NCI-H2081 treated with DMSO at 0.1 percent for 48 hours (cell line): ENCODE measurements at places on chromosomes 5 and 9.

DNA sequence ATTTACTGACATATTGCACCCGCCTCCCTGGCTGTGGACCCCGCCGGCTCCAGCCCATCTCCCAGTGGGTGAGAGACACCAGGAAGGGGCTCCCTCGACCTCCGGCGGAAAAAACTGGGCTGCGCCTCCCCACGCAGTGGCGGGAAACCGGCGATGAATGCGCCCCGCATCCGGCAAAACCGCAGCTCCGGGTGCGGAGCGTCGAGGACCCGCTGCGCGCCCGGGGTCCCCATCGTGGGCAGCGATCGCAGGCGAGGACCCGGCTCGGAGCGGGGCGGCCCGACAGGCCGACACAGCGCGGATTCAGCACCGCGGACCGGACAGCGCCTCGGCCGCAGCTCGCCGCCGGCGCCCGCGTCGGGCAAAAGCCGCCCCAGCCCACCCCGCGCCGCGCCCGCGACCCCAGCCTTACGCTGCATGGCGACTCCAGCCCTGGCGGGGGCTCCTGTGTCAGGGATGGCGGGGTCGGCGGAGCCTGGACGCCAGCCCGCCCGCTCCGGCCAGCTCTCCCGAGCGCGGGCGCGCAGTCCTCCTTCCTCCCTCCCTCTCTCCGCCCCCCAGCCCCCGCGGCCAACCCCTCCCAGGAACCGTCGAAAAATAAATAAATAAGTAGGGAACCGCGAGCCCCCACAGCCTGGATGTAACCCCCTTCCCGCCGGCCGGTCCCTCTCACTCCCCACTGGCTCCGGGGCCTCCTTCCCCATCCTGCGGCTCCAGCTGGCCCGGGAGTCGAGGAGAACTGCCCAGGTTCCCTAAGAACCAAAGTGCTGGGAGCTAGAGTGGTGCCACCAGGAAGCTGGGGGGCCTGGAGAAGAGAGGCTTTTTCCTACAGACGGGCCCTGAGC lies 3.1 kb downstream of the LHX3 start:
- no peak for DNase-seq

GRCh38 chr9:7081065-7081600 lies 323.4 kb downstream of the KDM4C start:
- DNase-seq, result no peak

- DNase-seq, result no peak
Observed at GRCh38 chr9:90019626-90020025, 414.8 kb downstream of the GADD45G start.

GRCh38 chr9:136342181-136343120 lies 15.1 kb downstream of the GPSM1 start:
- no peak for DNase-seq

GRCh38 chr5:180596115-180596667 lies 4.9 kb upstream of the SCGB3A1 start:
- no peak for DNase-seq
